ENCODE measurements at places on chromosomes 7 and 10. TPM values are rescaled to one million over a fixed set of nuclear protein-coding genes. Genes with fewer than 3 reads are reported as not detected.

GRCh38 chr10:80664071-80664680 is 126.5 kb downstream of the SH2D4B start:
- DNase-seq, result peak; percentile 65
- H3K27me3 ChIP-seq, result no peaks in the 10 kb centered on the region

DNA sequence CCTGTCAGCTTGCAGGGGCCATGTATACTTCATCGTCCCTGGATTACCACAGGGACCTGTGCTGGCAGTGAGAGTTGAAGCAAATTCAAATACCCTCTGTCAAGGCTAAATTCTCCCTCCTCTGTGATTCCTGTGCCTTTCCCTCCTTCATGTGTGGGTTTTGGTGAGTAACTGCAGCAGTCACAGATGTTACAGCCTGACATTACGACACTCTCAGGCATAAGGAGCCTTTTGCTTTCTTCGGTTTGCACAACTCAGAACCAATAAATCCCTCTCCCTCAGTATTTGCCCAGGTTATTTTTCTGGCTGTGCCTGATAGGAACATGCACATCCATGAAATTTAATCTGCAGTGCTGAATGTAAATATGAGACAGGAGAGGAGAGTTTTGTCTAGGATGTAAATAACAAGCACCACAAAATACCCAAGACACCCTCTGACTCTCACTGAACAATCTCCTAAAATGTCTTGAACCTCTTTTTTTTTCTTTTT is 997.2 kb upstream of the GHITM start:
- H3K27me3 ChIP-seq, result no peaks in the 10 kb centered on the region
- DNase-seq, result no peak
- no peak overlapping the region for H3K4me3 ChIP-seq
- H3K27ac ChIP-seq, result no peak overlapping the region
- H3K4me1 ChIP-seq, result no peaks in the 10 kb centered on the region
- H3K36me3 ChIP-seq, result no peaks in the 10 kb centered on the region

- no peaks in the 10 kb centered on the region for H3K27me3 ChIP-seq
- no peak overlapping the region for H3K27ac ChIP-seq
- H3K36me3 ChIP-seq, result no peaks in the 10 kb centered on the region
- no peaks in the 10 kb centered on the region for H3K4me1 ChIP-seq
- H3K4me3 ChIP-seq, result no peak overlapping the region
Measured at GRCh38 chr10:113983552-113983951, 60.1 kb upstream of the ADRB1 start.

DNA sequence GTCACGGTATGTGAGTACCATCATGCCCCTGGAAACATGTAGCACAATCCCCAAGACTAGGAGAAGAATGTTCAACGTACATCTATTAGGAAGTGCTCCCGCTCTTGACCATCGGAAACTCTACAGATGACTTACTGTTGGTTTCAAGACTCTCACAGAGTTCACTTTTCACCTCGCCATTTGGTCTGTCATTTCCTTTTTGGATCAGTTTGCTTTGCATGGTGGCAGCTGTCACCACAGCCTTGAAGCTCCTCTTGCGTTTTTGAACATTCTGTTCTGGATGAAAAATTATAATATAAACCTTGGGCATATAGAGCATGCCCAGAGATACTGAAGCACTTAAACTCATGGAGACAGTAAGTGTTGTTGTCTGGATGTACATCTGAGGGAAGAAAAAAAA is 806.8 kb downstream of the GRM8 start:
- H3K4me3 ChIP-seq, result no peak overlapping the region
- no peak for DNase-seq
- no peaks in the 10 kb centered on the region for H3K27me3 ChIP-seq
- H3K27ac ChIP-seq, result no peak overlapping the region
- H3K4me1 ChIP-seq, result no peaks in the 10 kb centered on the region
- no peaks in the 10 kb centered on the region for H3K36me3 ChIP-seq

- no peaks in the 10 kb centered on the region for H3K36me3 ChIP-seq
- peak overlapping the region; percentile 61 for H3K27ac ChIP-seq
- peaks cover 5% of the 10 kb centered on the region for H3K4me1 ChIP-seq
Measured at GRCh38 chr10:30431435-30431911, 2.5 kb upstream of the MAP3K8 start.

DNA sequence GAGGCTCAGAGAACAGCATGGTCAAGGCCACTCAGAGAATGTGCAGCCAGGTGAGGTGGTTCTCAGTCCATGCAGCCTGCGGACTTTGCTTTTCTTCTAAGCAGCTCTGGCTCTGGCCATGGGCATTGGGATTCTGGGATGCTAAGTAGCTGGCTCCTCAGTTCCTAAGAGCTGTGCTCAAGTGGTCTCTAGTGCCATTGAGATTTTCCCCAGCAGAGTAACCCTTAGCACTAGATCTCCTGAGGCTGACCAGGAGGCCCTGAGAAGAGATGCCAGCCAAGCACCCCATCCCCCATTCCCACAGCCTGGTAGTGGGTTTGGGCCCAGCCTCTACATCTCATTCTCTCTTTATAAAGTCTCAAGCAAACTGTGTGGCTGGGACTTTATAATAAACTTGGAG is 77.1 kb downstream of the KCNMA1 start:
- no peak overlapping the region for H3K4me3 ChIP-seq
- no peak for DNase-seq
- no peaks in the 10 kb centered on the region for H3K36me3 ChIP-seq
- peak overlapping the region; percentile 21 for H3K27ac ChIP-seq
- H3K4me1 ChIP-seq, result peaks cover 3% of the 10 kb centered on the region

Gene COX15
- 45.6 TPM for total RNA-seq

Data from uterus (tissue), 4 donors.